CD14-positive monocyte (primary cell): ENCODE measurements at places on chromosomes 12 and 14.

DNA sequence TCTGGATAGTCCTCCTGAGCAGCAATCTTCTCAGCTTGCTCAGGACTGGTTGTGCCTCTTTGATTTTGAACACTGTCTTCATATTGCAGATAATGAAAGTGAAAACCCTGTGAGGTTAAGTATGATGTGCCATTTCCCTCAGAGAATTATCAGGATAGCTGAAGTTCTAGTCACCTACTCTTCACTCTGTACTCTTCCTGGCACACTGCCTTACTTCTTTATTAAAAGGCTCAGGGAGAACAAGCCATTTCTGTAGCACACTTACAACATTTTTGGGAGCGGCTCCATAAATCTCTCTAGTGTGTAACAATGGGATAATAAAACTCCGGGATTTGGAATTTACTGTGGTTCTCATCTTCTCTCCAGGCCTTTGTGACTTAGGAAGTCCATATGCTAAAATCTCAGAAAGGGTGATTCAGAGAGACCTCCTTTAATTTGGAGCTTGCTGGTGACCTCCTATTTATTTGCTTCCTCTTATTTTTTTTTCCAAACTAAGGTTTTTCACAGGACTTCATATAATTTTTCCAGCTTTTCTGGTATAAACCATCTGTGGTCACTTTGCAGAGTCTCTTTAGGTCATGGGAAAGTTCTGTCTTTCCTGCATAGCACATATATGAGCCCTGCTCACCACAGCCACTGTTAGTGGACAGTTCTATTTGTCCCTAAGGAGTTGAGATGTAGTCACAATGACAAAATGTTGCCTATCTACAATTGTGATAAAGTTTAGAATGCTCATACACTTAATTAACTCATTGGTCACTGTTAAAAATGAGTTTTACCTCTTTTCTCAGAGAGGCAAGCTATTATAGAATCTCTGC, 53.5 kb upstream of the LDHB start:
- DNase-seq, result no peak
- no peaks in the 10 kb centered on the region for H3K36me3 ChIP-seq
- no peak overlapping the region for H3K4me3 ChIP-seq
- H3K27me3 ChIP-seq, result no peaks in the 10 kb centered on the region
- H3K27ac ChIP-seq, result no peak overlapping the region
- no peaks in the 10 kb centered on the region for H3K4me1 ChIP-seq

DNA sequence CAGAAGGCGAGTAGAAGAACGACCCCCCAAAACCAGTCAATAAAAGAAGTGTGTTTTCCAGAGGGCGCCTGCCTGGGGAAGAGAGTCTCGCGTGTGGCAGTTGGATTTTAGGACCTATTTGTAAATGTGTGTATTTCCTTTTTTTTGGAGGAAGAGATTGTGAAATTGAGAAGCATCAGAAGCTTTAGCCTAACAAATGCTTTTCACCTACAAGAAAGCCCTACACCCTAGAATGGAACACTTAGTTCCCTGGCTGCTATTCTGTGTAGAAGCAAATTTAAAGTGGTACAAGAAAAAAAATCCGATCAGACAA, 1.3 kb downstream of the RCOR1 start:
- no peaks in the 10 kb centered on the region for H3K27me3 ChIP-seq
- H3K27ac ChIP-seq, result peak overlapping the region; percentile 89

GRCh38 chr12:115752913-115753726, 524.4 kb downstream of the MED13L start:
- DNase-seq, result no peak
- no peaks in the 10 kb centered on the region for H3K36me3 ChIP-seq
- peaks cover 10% of the 10 kb centered on the region for H3K27me3 ChIP-seq
- no peak overlapping the region for H3K27ac ChIP-seq
- H3K4me3 ChIP-seq, result no peak overlapping the region
- H3K4me1 ChIP-seq, result no peaks in the 10 kb centered on the region

DNA sequence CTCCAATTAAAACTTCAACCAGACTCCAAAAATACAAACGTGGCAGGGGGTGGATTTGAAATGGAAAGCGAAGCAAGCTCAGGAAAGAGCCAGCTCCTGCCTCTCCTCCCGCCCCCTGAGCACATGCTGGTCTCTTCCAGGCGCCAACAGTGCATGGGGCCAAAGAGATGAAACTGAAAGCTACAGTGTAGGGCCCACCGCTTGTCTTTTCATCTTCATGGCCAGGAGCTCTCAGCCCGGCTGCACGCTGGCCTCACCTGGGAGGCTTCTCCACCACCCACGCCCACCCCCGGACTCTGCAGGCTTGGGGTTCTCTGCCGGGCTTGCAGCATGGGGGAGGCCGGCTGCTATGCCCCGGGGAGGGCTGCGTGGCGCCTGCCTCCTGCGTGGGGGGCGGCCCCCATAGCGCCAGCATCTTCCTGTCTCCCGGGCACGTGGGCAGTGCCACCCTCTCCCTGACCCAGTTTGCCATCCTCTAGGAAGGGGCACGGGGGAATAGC, 2.0 kb downstream of the RIMBP2 start:
- no peaks in the 10 kb centered on the region for H3K4me1 ChIP-seq
- H3K27ac ChIP-seq, result no peak overlapping the region
- DNase-seq, result no peak
- peaks cover 22% of the 10 kb centered on the region for H3K27me3 ChIP-seq
- H3K36me3 ChIP-seq, result no peaks in the 10 kb centered on the region
- H3K4me3 ChIP-seq, result no peak overlapping the region

- peak; percentile 84 for DNase-seq
- no peaks in the 10 kb centered on the region for H3K36me3 ChIP-seq
- H3K27ac ChIP-seq, result peak within 1 kb of the TSS; percentile 97
- H3K27me3 ChIP-seq, result no peaks in the 10 kb centered on the region
These were observed at the start of gene ETV6 for GRCh38 chr12:11649413-11650285. Gene ETV6 (plus strand): TSS chr12:11649674. CDS start chr12:11650128, 454 bp downstream.

DNA sequence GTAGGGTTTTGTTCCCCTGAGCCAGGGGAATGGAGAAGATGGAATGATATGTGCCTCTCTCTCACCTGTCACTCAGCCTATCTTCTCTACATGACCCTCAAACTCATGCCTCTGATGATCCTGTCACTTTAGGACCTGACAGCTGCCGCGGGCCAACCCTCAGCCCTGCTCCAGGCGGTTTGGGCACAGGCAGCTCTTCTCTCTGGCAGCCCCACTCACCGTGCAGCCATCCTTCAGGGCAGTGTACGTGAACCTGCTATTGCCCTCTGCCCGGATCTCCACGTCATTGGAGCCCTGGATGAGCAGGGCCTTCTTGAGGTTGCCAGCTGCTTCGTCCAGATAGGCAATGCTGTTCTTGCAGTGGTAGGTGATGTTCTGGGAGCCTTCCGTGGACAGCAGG, 10.5 kb downstream of the TMEM106C start:
- DNase-seq, result no peak
- no peaks in the 10 kb centered on the region for H3K27me3 ChIP-seq
- H3K4me3 ChIP-seq, result no peak overlapping the region
- H3K4me1 ChIP-seq, result no peaks in the 10 kb centered on the region
- H3K27ac ChIP-seq, result no peak overlapping the region

- no peaks in the 10 kb centered on the region for H3K27me3 ChIP-seq
- H3K27ac ChIP-seq, result no peak overlapping the region
- no peaks in the 10 kb centered on the region for H3K36me3 ChIP-seq
- DNase-seq, result no peak
- H3K4me3 ChIP-seq, result no peak overlapping the region
These were observed 28.6 kb downstream of the DYRK2 start for GRCh38 chr12:67677166-67677565.

DNA sequence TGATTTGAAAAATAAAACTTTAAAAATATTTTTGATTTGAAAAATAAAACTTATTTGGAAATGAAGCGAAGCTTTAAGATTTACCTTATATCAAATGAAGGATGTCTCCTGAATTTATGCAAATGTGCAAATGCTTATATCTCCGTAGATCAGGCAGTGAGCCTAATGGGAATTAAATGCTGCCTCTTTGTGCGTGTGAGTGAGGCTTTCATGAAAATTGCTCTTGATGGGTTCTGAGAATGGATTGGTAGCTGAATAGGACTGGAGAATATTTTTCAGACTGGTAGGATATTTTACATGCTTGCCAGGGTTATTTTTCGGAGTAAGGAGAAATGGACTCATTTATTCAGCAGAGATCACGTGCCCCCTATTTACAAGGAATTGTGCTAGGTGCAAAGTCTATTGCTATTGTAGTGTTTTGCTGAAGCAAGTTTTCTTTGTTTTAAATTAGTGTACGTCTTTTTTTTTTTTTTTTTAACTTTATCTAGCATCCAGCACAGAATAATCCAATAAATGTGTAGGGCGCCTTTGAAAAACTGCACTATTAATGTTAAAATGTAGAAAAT, 2.4 kb downstream of the VRK1 start:
- H3K4me1 ChIP-seq, result peaks cover 29% of the 10 kb centered on the region
- no peak overlapping the region for H3K27ac ChIP-seq
- DNase-seq, result no peak
- H3K27me3 ChIP-seq, result no peaks in the 10 kb centered on the region

DNA sequence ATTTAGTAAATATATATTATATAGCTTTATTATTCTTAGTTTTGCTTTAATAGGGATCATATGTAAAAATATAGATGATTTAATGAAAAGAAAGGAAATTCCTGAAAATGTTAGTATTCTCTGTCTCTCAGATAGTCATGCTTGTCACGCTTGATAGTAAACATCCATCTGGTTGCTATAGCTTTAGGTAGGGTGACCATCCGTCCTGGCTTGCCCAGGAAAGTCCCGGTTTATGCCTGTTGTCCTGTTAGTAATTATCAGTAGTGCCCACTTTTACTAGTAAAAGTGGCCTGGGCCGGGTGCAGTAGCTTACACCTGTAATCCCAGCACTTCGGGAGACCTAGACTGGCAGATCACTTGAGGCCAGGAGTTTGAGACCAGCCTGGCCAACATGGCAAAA, 23.8 kb downstream of the CFAP54 start:
- H3K27ac ChIP-seq, result no peak overlapping the region
- no peaks in the 10 kb centered on the region for H3K4me1 ChIP-seq

DNA sequence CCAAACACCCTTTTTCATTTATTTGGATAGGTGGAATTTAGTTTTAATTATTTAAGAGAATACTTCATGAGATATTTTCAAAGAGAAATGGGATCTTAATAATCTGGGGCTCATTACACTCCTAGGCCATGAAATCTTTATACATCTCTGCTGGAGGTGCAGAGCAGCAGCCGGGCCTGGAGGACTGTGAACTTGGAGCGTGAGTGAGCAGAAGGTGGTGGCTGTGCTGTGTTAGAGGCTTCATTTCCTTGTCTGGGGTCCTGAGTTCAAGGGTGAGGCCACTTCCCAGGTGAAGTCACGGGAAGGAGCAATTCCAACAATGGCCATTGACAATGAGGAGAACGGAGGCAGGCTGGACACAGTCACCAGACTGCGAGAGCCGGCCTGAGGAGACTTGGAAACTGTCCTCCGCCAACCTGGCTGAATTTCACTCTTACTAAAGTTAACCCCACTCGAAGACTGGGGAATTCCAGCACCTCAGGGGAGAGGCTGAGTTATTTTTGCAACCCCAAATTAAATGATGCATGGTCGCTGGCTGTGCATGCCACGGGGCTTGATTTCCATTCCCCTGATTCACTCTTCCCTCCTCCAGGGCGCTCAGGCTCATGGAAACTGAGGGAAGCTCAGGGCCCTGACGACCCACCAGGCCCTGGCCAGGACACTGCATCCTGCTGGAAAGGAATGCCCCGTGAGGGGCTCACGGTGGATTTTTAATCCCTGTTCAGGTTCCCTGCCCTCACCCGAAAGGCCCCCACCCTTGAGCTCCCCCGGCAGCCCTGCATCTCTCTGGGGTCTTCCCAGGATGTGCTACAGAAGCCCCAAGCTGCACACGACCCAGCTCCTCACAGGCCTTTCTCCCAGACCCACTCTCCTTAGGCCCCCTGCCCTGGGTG, 22.6 kb upstream of the TRAF3 start:
- no peaks in the 10 kb centered on the region for H3K36me3 ChIP-seq
- H3K27me3 ChIP-seq, result no peaks in the 10 kb centered on the region
- H3K4me3 ChIP-seq, result no peak overlapping the region
- H3K27ac ChIP-seq, result no peak overlapping the region
- DNase-seq, result no peak
- H3K4me1 ChIP-seq, result no peaks in the 10 kb centered on the region

DNA sequence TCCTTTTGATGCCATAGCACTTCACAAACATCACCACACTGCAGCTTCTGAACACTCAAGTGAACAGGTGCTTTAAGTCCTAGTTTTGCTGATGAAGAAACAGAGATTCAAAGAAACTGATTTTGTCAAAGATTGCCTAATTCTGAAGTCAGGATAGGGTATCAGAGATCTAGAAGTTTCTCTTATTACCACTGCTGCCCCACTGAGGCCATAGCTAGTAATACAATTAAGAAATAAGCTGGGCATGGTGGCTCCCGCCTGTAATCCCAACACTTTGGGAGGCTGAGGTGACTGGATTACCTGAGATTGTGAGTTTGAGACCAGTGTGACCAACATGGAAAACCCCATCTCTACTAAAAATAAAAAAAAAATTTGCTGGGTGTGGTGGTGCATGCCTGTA, 458.3 kb upstream of the SEL1L start:
- H3K4me1 ChIP-seq, result peaks cover 9% of the 10 kb centered on the region
- no peaks in the 10 kb centered on the region for H3K36me3 ChIP-seq
- DNase-seq, result no peak

DNA sequence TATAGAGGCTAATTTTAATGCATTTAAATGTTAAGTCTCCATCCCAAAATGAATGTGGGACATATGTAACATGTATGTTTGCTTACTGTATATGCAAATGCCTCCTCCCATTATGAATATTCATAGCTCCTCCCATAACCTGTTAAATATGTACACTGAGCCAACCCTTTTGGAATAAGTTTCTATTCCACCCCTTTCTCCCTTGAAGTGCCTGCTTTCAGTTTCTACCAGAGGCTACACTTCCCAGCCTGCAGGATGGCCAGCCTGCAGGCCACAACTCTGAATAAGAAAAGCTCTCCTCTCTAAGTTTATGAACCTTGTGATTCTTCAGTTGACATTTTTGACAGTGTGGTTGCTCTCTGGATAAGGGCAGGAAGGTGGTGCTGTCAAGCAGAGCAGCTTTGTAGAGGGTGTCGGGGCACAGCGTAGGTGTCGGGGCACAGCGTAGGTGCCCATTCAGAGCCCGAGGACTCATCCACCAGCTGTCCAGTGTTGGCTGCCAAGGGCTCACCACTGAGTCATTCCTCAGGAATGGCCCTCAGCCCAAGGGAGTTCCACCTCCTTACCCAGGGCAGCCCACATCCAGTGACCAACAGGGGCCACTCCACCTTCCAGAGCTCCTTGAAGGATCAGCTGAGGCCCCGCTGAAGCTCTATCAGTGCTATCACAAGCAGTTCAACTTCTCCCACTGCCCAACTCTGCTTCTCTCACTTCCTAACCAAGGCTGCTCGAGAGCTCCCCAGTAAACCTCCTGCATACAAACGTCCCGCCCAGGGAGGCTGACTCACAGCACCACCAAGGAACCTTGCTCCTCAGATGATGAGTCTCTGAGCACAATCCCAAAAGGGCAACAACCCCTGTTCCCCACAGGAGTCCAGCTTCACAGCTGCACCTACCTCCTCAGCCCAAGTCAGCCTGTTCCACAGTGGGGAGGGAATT, 31.4 kb downstream of the VWF start:
- H3K27ac ChIP-seq, result peak overlapping the region; percentile 32
- peak; percentile 48 for DNase-seq
- no peaks in the 10 kb centered on the region for H3K27me3 ChIP-seq
- H3K36me3 ChIP-seq, result no peaks in the 10 kb centered on the region

- H3K27me3 ChIP-seq, result no peaks in the 10 kb centered on the region
- H3K36me3 ChIP-seq, result peaks cover 56% of the 10 kb centered on the region
- H3K4me1 ChIP-seq, result peaks cover 6% of the 10 kb centered on the region
- DNase-seq, result peak; percentile 23
These were observed 14.9 kb downstream of the C2CD5 start for GRCh38 chr12:22529281-22530060.

GRCh38 chr12:27123642-27124041, 41.3 kb upstream of the C12orf71 start:
- H3K4me3 ChIP-seq, result no peak overlapping the region
- H3K27me3 ChIP-seq, result no peaks in the 10 kb centered on the region
- DNase-seq, result no peak
- no peaks in the 10 kb centered on the region for H3K4me1 ChIP-seq
- H3K36me3 ChIP-seq, result no peaks in the 10 kb centered on the region
- H3K27ac ChIP-seq, result no peak overlapping the region
